ENCODE measurements at places on chromosomes 3 and 15. TPM values are rescaled to one million over a fixed set of nuclear protein-coding genes. Genes with fewer than 3 reads are reported as not detected.

The COL7A1 gene
- total RNA-seq = 0.27 TPM

The ATP13A5 gene
- total RNA-seq = not detected

The BFSP2 gene
- 0.27 TPM for total RNA-seq

The SI gene
- not detected for total RNA-seq

The SKIL gene
- 11.8 TPM for total RNA-seq

The GOLGA8J gene
- under 0.01 TPM for total RNA-seq

The GOLGA6L4 gene
- total RNA-seq = 1.9 TPM

The TNNC1 gene
- 0.54 TPM for total RNA-seq

The ARPIN gene
- 2.2 TPM for total RNA-seq

The GASK1A gene
- 1.6 TPM for total RNA-seq

The NEK10 gene
- 1.3 TPM for total RNA-seq

The IL12A gene
- 14.5 TPM for total RNA-seq

The SEC11A gene
- 44.2 TPM for total RNA-seq

The GCNT3 gene
- total RNA-seq = under 0.01 TPM

The LIPH gene
- under 0.01 TPM for total RNA-seq

The IQCF6 gene
- not detected for total RNA-seq

The LRRC34 gene
- total RNA-seq = 6.7 TPM

The GNAT1 gene
- total RNA-seq = not detected

The NGRN gene
- total RNA-seq = 31.0 TPM

The SLC27A2 gene
- total RNA-seq = 49.8 TPM

The SSUH2 gene
- under 0.01 TPM for total RNA-seq

The DUOXA2 gene
- total RNA-seq = under 0.01 TPM

The TICRR gene
- 1.6 TPM for total RNA-seq

The PRSS50 gene
- under 0.01 TPM for total RNA-seq

The FAM107A gene
- under 0.01 TPM for total RNA-seq

The CEP97 gene
- 8.1 TPM for total RNA-seq

The RAD54L2 gene
- 29.4 TPM for total RNA-seq

The TPRA1 gene
- 54.1 TPM for total RNA-seq

The PRR20G gene
- total RNA-seq = not detected

The LTF gene
- 3.2 TPM for total RNA-seq

The MAP6D1 gene
- 1.3 TPM for total RNA-seq

The OSTN gene
- total RNA-seq = not detected

The GABRR3 gene
- not detected for total RNA-seq

The ARNT2 gene
- 0.54 TPM for total RNA-seq

The NR2F2 gene
- total RNA-seq = not detected

The PIK3CB gene
- total RNA-seq = 15.3 TPM

The ISG20 gene
- 40.7 TPM for total RNA-seq

The TRH gene
- 6.5 TPM for total RNA-seq

The TGM4 gene
- not detected for total RNA-seq

The DYNLT2B gene
- 2.2 TPM for total RNA-seq

The SCAANT1 gene
- not detected for total RNA-seq

The CCR8 gene
- not detected for total RNA-seq

The ZBED2 gene
- under 0.01 TPM for total RNA-seq

The SLC28A2 gene
- not detected for total RNA-seq

The MAPKAPK3 gene
- total RNA-seq = 263 TPM

The PLA2G4E gene
- not detected for total RNA-seq

The CXCR6 gene
- under 0.01 TPM for total RNA-seq

The MED12L gene
- total RNA-seq = 47.9 TPM

The ARL14 gene
- total RNA-seq = not detected

The ASB14 gene
- total RNA-seq = not detected

The FEZF2 gene
- total RNA-seq = not detected

The CADPS gene
- not detected for total RNA-seq

The MUSTN1 gene
- total RNA-seq = 0.27 TPM

The NOX5 gene
- total RNA-seq = under 0.01 TPM

The GJD2 gene
- not detected for total RNA-seq

The CPEB1 gene
- total RNA-seq = 0.27 TPM

The COL6A6 gene
- 0.27 TPM for total RNA-seq

The HACL1 gene
- total RNA-seq = 48.7 TPM

The ZPLD1 gene
- not detected for total RNA-seq

The ZNF774 gene
- total RNA-seq = 0.27 TPM

All from hematopoietic multipotent progenitor cell (in vitro differentiated cells).